ENCODE measurements at places on chromosomes 3 and 15.

GRCh38 chr3:16809482-16809881, 75.3 kb upstream of the PLCL2 start:
- no peak for DNase-seq

DNA sequence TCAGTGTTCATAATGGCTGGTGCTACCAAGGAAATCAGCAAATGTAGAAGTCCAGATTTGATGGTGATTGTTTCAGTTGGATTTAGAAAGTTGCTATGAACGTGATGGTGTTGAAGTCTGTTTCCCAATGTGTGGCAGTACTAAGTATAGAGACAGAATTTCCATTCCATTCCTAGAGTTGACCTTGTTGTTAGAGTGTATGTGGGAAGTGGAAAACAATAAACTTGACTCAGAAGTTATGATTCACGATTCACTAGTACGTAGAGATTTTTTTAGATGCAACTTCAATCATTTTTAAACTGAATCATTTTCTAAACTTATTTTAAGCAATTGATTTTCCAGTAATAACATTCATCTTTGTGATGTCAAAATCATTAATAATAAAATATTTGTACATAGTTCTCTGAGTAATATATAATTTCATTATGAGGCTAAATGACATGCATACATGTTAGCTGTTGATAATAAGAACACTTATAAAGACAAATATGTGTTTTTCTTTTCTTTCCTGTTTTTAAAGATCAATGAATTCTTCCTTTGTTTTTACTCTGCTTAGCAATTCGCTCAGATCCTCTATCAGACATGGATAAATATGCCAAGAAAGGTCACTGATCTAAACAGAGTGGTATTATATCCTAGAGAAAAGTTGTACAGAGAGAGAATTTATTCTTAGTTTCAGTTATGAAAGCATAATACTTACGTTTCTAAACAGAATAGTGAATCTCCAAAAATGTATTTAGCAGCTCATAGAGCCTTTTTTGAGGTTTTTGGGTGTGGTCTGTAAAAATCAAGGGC, 108.8 kb upstream of the GPR149 start:
- no peak for DNase-seq

- no peak for DNase-seq
These were observed 66.8 kb downstream of the CMSS1 start for GRCh38 chr3:99884484-99884883.

GRCh38 chr3:7322957-7323669, 462.2 kb downstream of the GRM7 start:
- DNase-seq: no peak

GRCh38 chr3:188712248-188712924, 459.4 kb upstream of the TPRG1 start:
- no peak for DNase-seq

DNA sequence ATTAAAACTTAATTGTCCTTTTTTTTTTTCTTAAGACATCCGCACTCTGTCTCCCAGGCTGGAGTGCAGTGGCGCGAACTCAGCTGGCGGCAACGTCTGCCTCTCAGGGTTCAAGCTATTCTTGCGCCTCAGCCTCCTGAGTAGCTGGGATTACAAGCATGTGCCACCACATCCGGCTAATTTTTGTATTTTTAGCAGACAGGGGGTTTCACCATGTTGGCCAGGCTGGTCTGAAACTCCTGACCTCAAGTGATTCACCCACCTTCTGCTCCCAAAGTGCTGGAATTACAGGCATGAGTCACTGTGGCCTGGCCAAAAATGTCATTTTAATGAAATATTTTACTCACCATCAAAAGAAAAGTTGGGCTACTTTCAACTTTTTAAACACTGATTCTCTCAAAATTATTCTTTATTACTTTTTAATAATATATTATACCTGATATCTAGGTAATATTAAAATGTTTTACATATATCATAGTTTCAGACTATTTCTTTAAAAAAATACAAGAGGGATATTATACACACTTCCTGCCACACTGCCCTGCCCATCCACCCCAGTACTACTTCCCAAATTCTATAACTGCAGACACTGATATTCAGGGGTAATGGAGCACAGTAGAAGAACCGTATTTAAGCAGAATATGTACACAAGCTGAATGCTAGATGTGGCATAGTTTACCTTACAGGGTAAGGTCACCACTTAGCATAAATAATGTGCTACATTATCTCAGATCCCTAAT, 723.9 kb upstream of the ZNF385D start:
- no peak for DNase-seq

- no peak for DNase-seq
These were observed 21.2 kb downstream of the PRKAR2A start for GRCh38 chr3:48826451-48826850.

DNA sequence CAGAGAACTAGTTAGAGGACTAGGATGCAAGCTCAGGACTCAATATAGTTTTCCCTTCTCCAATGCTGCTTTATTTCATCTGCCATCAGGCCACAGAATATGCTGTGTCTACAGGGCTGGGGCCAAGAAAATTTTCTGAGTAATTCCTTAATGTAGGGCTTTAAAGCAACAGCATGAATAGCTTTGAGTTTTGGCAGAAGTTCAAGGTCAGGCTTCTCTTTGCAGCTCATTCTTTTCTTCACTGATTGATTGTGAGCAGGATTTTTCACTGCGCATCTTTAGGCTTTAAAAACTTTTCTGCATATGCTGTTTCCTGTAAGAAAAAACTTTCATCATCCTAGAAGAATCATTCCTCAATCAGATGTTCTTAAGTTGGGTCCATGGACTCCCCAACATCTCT, 4.6 kb downstream of the TMEM108 start:
- no peak for DNase-seq

DNA sequence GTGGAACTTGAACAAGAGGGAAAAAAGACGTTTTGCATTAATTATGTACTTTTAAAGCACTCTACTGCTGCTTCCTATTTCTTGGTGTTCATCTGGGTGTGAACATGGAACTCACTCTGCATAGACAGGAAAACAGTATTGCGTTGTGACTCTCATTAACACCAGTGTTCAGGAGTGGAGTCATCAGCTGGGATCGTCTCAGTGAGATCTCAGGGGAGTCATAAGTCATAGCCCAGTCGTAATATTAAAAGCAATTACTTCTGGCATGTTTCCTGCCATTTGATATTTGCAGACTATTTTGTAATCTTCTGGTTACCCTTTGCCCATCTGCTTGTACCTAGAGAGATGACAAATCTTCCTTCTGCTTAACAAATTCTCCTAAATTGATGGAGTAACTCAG, 462.0 kb upstream of the ATP11B start:
- DNase-seq: no peak

DNA sequence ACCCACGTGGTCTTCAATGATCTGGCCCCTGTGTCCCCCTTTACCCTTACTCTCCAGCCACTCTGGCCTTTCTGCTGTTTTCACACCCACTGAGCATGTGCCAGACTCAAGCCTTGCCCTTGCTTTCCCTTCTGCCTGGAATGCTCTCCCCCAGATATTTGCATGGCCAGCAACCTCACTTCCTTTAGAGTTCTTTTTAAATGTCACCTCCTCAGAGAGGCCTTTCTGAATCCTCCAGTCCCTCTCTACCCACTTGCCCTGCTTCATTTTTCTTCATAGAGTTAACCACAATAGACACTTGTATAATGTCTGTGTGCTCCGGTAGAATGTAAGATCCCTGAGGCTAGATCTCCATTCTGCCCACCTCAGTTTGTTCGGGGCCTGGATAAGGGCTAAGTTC, 39.4 kb upstream of the TIPARP start:
- DNase-seq: no peak

DNA sequence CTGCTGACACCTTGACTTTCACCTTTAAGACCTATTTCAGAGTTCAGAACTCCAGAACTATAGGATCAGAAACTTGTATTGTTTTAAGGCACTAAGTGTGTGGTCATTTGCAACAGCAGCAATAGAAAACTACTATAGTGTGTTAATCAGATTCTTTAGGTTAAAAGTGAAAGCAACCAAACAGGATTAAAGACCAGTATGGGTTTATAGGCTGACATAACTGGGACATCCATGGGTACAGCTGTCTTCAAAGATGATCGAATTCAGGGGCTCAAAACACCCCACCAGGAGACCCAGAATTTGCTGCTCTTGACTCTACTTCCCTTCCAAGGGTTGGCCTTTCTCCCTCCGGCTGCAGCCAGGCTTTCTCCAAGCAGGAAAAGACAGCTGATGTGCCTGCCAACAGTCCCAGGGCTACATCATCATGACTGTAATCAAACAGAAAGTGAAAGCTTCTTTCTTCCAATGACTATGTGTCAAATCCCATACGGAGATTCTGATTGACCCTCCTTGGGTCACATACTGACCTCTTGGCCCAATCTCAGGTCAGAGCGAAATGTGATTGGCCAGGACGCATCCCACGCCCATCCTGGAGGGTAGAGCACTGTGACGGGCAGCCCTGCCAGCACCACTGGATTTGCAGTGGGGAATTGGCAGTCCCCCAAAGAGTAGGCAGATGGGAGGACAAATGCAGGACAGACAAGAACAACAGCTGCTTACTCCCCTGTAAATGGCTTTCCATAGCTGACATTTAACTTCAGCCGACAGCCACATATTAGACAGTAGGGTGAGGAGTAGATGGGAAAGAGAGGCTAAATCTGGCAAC, 51.4 kb upstream of the RNF7 start:
- peak; percentile 9 for DNase-seq

DNA sequence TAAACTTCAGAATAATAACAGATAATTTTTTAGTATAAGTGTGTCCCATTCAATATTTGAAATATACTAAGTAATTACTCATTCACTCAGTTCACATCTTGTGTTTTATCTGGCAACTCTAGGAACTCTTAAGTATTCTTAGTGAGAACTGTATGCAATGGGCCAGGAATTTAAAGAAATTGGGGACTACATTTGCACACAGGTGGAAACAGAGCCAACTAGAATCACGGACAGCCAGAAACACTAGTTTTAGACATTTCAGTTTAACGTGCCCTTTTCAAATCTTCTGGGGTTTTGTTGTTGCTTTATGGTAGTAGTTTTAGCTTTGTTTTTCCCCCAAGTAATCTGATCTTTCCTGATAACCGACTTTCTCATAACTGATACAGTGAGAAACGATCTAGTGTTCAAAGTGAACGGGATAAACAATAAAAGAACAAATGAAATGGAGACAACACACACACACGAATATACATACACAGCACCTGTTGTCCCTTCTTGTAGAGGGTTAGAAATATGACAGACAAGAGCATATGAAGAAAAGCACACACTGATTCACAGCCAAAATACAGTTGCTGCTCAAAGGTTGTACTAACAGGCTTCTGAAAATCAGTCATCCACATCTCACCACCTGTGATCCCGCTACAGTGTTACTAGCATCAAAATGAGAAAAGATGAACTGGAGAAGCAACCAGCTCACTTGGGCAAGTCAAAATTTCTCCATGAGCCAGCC, 167.0 kb downstream of the FMN1 start:
- DNase-seq: no peak

DNA sequence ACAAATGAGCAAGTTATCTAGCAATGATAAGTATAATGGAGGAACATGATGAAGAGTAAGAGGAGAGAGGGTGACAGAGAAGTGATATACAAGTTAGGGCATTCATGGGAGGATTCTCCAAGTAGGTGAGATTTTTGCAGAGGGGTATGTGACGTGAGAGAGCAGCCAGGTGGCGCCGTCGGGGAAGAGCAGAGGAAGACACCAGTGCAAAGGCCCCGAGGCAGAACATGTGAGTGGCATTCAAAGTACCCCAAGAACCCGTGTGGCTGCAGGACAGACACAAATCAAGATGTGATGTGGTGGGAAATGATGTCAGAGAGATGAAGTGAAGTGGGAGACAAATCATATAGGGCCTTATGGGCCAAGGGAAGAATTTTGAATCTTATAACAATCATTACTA, 81.8 kb upstream of the GRM7 start:
- DNase-seq: no peak

DNA sequence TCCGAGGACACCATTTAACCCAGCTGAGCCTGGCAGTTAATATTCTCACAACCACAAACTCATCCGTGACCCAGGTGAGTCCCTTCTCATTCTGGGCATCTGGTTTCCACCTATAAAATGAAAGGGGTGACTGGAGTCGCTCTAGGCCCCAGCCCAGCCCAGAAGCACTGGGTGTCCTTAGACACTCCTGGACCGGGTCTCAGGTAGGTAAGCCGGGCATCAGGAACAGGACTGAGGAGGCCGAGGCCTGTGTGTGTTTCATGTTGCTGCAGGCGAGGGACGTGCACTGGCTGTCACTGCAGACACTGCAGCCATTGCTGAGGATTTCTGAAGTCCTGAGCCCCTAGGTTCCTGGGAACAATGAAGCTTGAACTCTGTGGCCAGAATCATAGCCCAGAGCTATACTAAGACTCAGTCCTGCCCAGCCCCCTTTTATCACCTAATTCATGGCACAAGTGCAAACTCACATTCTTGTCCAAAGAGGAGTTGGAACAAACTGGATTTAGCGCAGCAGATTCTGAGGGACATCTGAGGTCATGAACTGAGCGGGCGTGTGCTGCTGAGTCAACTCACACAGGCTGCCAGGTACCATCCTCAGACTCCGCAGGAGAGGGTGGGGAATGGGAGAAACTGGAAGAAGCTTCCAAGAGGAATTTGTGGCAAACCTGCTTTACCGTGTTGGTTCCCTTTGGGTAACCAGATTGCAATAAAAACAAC, 184.9 kb downstream of the FAM43A start:
- DNase-seq: no peak

- DNase-seq: no peak
These were observed 70.1 kb downstream of the GPR160 start for GRCh38 chr3:170107941-170108340.

- DNase-seq: no peak
These were observed 230.0 kb upstream of the ST8SIA2 start for GRCh38 chr15:92163641-92164040.

DNA sequence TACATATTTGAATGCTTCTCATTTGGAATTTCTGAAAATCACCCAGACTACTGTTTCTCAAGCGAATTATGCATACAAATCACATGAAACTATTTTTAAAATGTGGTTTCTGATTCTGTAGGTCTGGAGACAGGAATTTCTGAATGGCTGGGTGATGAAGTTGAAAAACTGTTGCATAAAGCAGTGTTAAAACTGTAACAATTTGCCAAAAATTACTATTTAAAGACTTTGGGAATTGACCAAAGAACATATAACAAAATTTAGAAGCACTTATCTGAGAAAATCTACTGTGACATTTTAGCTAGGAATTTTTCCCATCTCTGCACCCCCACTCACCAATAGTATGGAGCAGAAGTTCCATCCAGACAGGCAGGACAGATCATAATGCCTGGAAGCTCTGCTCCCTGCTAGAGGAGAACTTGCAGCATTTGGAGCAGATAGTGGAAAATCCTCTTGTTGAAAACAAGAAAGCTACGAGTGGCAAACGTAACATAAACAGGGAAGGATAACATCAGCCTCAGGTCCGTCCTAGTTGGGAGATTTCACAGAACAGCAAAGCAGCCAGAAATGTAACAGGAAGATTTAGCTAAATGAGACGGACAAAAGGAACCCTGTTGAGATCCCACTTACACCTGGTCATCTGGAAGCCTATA, 132.3 kb upstream of the MCTP2 start:
- DNase-seq: no peak

All from COR-L47 (cell line).